ENCODE measurements at places on chromosomes 11 and 22.

GRCh38 chr11:2381494-2382128 lies 4.5 kb downstream of the CD81 start:
- no peak for DNase-seq

- DNase-seq: no peak
Measured at GRCh38 chr11:131692151-131692550, 321.7 kb downstream of the NTM start.

DNA sequence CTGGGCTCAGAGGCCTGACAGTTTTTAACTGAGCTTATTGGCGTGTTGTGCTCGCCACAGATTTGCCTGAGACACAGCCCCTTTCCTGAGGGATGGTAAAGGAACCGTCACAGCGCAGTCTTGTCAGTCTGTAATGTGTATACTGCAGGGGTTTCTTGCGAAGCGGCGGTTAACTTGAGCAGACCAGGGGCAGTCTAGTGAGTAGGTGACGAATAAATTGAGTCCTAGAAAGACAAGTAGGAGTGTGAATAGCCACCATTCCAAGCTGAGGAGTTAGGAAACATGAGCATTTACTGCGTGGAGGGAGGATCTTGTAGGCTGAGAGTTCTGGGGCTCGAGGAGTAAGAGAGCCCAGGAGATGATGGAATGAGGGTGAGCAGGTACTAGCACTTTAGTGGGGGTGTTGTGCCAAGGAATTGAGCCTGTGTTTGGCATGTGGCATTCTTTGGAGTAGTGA lies 1.4 kb downstream of the MED15 start:
- DNase-seq: no peak

DNA sequence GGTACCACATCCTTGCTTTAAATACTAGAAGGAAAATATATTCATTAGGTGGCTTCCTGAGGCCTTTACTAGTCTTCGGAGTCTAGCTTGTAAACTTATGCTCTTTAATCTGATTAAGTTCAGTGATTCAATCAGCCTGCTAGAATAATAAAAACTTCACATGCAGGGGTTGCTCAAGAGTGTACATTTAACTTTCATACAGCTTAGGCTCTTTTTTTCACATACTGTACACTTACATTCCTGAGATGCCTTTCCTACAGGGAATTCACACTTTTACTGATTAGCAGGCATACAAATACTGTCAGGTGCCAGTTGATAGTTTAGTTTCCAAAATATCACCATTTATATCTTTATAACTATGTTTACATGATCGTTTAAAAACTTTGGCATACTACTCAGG lies 3.2 kb upstream of the ANO5 start:
- no peak for DNase-seq

DNA sequence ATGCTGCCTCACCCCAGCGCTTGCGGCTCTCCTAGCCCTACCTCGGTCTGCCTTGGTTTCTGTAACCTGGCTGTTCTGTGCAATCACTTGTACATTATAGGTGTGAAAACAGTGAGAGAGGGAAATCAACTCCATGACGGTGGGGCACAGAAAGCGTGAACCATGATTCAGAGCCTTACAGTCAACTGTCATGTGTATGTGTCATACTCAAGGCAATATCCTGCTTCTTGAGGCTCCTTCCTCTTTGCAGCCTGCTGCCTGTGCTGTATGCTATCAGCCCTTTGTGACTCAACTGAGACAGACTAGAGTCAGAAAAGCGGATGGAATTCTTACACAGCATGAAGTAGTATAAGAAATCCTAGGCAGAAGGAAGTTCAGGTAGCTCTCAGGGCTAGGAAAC lies 2.1 kb downstream of the NRIP3 start:
- peak; percentile 18 for DNase-seq

DNA sequence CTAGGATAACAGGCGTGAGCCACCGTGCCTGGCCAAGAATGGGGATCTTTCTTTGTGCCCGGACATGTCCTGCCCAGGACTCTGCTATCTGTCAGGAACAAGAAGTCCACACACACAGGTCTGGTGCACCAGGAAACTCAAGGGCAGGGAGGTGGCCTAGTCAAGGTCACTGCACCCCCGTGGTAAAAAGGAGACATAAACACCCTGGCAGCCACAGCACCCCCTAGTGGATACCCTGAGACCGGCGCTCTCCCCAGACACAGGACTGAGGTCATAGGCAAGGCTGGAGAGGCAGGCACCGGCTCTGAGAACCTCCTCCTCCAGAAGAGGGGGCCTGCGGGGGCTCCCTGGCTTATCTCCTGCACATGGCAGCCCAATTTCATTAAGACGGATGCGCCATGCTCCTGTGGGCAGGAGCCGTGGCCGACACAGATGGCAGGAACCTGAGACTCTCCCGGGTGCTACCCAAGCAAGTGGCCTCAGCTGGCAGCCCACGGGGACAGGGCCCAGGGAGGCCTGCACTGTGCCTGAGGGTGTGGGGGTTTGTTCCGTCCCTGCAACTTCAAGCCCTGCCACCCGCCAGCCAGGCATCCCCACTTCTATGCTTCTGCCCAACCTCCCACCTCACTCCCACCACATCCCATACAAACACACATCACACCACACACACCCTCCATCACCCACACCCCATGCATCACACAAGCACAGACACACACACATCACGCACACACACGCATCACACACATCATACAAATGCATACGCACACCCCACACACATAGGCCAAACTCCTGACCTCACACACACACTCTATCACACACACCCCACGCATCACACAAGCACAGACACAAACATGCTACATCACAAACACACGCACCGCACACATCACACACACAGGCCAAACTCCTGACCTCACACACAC lies 19.6 kb downstream of the MACROD1 start:
- peak; percentile 70 for DNase-seq

- DNase-seq: no peak
Measured at GRCh38 chr11:61144511-61145179, 16.6 kb downstream of the VPS37C start.

DNA sequence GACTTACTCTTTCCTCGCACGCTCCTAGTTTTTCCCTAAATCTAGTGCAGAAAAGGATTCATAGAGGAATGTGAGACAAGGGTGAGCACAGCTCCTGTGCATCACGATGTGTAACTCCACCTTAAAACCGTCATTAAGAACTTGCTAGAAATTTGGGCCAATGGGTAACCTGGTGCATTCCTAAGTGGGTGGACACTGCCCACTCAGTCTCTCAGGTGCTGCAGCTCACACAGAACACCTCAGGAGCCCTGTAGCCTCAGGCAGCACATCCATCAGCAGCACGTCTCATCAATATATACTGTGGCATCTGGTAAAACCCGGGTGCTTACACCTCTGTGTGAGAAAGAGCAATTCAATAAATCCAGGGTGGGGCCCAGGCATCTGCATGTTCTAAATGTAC lies 12.4 kb downstream of the POU2AF3 start:
- no peak for DNase-seq

GRCh38 chr22:48832592-48832991 lies 995.1 kb downstream of the BRD1 start:
- no peak for DNase-seq

DNA sequence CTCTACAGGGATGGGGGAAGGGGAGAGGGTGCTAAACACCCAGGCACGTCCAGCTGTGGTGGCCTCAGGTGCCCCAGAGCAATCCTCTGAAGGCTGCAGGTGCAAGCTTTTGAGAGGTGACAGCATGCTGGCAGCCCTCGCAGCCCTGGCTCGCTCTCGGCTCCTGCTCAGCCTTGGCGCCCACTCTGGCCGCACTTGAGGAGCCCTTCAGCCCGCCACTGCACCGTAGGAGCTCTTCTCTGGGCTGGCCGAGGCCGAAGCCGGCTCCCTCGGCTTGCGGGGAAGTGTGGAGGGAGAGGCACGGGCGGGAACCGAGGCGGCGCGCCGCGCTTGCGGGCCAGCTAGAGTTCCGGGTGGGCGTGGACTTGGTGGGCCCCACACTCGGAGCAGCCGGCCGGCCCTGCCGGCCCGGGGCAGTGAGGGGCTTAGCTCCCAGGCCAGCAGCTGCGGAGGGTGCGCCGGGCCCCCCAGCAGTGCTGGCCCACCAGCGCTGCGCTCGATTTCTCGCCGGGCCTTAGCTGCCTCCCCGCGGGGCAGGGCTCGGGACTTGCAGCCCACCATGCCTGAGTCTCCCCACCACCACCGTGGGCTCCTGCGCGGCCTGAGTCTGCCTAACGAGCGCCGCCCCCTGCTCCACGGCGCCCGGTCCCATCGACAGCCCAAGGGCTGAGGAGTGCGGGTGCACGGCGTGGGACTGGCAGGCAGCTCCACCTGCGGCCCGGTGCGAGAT lies 112.1 kb downstream of the TRIM29 start:
- DNase-seq: no peak

DNA sequence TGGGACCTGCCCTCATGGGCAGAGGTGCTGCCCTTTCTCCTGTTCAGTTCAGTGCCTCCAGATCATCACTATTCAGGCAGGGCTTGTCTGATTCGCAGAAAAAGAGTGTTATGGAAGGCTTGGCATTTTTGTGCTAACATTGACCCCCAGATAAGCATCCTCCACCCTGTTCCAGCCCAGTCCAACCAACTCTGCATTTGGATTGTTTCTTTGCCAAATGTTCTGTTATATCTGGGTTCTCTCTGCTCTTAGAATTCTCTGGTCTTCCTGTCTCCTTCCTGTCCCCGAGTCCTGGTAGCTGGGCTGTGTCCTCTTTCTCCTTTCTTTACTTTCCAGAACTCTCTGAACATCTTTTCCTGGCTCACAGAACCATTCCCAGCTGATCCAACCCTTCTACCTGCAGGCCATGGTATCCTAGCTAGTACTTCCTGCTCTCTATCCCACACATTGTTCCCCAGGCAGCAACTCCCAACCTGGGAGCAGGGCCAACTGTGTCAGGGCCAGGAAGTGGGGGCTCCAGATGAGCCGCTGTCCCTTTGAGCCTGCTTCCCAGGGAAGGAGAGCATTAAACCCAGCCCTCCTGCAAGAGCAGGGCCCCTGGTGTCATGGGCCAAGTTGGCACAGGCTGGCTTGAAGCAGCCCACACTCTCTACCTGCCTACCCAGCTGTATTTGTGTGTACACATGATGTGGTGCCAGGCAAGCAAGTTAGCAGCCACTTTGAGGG lies 280.7 kb upstream of the CADM1 start:
- no peak for DNase-seq

DNA sequence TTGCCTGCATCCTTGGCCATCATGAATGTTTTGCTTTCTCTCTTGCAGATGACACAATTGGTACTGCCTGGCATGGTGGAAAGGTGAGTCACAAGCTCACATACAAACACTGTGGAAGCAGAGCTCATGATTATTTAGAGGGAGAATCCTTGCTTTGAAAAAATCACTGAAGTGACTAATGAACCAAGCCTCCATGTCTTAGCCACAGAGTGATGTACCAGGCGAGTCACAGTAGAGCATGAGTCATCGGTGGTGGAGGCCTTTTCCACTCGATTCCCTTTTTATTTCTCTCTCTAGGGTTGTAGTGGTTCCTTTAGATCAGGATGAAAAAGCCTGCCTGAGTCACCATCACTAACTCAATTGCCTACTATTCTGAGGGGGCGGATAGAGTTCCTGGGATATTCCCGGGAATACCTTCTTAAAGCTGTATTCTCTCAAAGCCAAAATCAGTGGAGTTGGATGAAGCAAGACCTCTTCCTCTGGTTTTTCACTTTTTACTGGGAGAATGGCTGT lies 49.6 kb upstream of the ALKBH3 start:
- DNase-seq: no peak

DNA sequence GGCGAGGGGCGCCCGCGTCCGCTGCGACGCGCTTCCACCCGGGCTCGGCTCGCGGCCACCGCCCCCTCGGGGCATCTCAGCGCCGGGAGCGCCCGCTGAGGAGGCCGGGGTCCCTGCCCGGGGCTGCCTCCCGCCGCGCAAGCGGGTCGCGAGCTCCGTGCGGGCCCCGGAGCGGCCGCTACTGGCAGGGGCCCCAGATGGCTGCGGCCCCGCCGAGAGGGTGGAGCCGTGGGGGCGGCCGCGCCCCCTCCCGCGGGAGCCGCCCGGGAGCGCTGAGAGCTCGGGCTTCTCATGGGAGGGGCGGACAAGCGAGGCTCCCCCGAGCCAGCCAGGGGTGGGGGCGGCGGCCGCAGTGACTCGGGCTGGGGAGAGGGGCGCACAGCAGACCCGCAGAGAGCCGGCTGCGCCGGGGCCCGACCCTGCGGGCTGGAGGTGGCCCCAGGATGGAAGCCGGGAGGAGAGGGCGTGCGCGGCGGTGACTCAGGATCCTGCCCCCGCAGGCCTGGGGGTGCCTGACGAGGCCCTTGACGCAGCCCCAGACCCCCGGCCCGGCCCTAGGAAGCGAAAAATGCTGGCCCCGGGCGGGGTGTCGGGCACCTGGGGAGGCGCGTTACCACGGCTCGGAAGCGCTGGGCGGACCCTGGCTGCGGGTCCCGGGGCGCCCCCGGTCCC lies 603 bp upstream of the ZFTA start:
- no peak for DNase-seq

DNA sequence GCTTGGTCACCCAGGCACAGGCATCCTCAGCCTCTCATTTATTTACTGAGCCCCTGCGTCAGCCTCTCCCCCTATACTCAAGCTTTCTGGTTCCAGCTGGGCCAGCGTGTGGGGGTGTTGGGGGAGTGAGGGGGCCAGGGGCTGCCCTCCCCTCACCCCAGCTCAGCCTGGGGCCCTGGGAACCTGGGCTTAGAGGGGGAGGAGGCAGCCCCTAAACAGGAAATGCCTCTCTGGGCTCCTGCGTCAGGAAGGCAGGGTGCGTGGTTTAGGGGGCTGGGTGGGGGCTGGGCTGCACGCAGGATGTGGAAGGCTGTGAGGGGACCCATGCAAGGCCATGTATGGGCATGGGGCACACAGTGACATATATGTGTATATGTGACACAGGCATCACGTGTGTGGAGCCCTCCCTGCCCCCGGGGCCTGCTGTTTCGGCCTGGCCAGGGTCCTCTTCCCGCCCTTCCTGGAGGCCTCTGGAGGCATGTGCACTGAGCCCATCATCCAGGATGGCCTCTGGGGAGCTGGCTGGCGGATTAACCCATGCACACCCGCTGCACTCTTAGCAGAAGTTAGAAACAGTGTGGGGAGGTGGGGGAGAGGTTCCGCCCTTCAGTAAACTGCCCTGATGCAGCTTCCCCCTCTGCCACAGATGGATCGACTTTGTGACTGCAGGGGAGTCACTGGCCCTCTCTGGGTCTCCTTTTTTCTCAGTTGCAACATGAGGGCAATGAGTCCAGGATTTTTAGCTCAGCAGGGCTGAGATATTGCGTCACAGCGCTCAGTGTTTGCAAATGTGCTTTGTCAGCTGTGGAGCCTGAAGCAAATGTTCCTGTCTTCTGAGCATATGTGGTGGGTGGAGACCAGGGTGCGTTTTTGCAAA lies 1.1 kb upstream of the CD248 start:
- DNase-seq: peak; percentile 73

DNA sequence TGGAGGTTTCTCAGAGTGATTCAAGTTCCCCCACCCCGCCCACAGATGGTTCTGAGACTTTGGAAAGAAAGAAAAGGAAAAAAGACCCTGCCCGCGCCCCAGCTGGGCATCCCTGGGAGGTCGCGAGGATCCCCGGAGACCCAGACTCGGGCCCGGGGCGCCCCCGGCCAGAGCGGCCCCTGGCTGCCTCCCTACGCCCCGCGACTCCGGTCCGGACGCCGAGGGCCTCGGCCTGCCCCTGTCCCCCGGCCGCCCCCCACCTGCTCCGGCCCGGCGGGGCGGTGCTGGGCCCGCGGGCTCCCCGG lies 2.3 kb upstream of the AIFM3 start:
- no peak for DNase-seq

All from CD4-positive, alpha-beta T cell treated with Interleukin-4 for 1 hour (primary cell).